HCT116 (cell line): ENCODE measurements at places on chromosomes 2 and 18. TPM values are rescaled to one million over a fixed set of nuclear protein-coding genes. Genes with fewer than 3 reads are reported as not detected.

- no peaks in the 10 kb centered on the region for H3K36me3 ChIP-seq
- no peaks in the 10 kb centered on the region for H3K27me3 ChIP-seq
- no peak for DNase-seq
- no peaks in the 10 kb centered on the region for H3K4me1 ChIP-seq
Measured at GRCh38 chr2:189406586-189407233, 34.6 kb upstream of the WDR75 start.

GRCh38 chr2:218381916-218382366 lies at the start of gene SLC11A1:
TSS of gene SLC11A1 (plus strand) at chr2:218382273. CDS start at chr2:218382369, 96 bp downstream.
- no peaks in the 10 kb centered on the region for H3K36me3 ChIP-seq
- H3K27me3 ChIP-seq = no peaks in the 10 kb centered on the region
- peaks cover 8% of the 10 kb centered on the region for H3K4me1 ChIP-seq
- no peak within 1 kb of the TSS for H3K4me3 ChIP-seq
- H3K27ac ChIP-seq = no peak within 1 kb of the TSS
- no peak for DNase-seq

Gene ALPP
- 0.34 TPM for total RNA-seq

Gene GAREM2
- 13.3 TPM for total RNA-seq
